NCI-H2081 treated with DMSO at 0.1 percent for 48 hours (cell line): ENCODE measurements at places on chromosomes 16 and 17.

GRCh38 chr17:63387656-63388340 is 58.3 kb downstream of the CYB561 start:
- no peak for DNase-seq

DNA sequence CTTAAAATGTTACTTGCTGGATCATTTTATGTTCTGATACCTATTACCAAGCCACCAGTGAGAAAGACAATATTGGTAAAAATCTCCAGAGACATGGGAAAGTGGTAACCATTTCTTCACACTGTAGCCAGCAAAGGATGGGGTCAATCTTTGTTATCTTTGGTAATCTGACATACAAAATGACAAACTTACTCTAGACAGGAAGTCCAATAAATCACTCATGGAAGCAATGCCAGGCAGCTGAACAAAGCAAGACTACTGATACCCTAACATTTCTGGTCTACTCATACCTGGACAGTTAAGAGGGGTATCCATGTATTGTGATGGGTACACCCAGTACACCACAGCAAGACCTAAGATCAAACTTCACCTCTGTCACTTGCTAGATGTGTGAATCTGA is 19.0 kb downstream of the GRB2 start:
- no peak for DNase-seq

DNA sequence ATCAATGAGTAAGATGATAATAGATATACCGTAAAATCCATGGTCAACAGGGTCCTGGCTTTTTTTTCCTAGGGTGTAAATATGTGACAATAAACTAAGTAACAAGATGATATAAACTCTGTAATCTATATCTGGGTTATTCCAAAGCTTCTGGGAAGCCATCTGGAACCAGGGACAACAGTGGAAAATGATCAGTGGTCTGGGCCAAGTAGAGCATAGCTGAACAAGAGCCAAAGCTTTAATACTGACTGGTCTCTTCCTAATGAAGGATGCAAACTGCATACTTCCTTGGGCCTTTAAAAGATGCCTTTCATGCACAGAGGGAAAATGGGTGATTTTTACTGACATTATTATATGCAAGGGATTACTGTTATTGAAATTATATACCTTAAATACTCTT is 8.9 kb downstream of the CA10 start:
- no peak for DNase-seq

DNA sequence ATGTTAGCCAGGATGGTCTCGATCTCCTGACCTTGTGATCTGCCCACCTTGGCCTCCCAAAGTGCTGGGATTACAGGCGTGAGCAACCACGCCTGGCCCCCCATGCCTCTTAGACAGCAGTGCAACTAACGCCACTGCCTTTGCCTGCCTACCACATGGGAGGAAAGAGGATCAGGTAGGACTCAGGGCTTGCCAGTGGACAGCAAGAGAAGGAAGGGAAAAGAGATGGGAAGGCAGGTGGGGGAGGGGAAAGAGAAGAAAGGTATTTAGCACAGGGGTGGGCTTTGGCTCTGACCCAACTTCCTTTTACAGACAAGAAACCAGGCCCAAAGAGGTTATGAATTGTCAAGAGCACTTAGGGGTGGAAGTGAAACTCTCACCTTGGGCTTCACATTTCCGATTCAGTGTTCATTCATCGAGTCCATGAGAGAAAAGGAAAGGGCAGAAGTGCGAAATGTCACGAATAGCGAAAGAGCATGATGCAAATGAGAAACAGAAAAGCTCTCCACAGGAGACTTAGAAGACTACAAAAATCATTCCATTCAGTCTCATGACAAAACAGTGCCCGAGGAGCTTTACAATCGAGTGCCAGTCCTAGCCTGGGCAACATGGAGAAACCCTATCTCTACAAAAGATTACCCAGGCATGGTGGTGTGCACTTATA is 36.4 kb downstream of the CDK5R1 start:
- no peak for DNase-seq

GRCh38 chr17:48259694-48260291 is 152.2 kb downstream of the SNX11 start:
- DNase-seq: peak; percentile 78

DNA sequence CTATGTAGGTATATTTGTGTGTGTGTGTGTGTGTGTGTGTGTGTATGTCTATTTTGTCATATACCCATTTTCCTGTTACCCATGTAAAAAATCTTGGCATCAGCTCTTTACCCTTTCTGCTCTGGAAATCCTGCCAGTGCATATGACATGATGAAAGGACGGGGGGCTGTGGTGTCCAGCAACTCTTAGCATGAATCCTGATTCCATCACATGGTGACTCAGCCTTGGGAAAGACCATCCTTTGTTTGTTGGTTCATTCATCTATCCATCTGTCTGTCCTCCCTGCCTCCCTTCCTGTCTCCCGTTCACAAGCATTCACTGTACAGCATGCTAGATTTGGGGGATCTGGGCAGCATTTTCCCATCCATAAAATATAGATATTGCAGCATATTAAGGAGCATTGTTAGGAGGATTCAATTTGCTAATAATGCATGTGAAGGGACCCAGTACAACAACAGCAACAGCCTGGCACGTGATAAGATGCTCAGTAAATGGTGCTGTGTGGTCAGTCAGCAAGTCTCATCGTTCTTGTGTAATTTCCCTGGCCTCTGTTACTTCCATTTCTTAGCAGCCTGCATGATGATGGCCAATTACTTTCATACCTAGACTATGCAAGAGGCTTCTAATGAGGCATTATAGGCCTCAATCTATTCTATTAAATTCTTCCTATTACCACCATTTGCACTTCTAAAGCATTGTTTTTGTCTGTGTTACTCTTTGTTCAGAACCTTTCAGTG is 191.0 kb downstream of the PRKCA start:
- DNase-seq: no peak

GRCh38 chr17:81523402-81524038 is 4.7 kb upstream of the FSCN2 start:
- peak; percentile 37 for DNase-seq

DNA sequence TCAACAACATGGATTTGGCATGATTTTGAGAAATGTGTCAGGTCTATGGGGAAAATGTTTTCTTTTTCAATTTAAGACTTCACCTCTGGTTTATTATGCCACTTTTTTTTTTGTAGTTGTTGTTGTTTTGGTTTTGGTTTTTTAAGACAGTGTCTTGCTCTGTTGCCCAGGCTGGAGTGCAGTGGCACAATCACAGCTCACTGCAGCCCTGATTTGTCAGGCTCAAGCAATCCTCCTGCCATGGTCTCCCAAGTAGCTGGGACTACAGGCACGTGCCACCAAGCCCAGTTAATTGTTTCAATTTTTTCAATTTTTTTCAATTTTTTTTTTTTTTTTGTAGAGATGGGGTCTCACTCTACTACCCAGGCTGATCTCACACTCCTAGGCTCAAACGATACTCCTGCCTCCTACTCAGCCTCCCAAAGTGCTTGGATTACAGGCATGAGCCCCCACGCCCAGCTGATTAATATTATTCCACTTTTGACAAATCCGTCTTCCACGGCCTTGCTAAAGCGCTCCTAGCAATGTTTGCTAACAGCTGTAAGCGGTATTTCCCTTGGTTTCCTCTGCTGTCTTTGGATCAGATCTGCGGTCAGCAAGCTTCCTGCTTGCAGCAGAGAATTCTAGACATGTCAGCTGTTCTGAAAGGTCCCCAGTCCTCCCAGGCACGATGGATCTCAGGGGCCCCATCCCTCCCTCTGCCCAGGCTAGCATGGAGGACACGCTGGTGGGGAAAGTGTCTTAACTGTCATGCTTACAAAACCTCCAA is 7.0 kb upstream of the MILR1 start:
- DNase-seq: no peak

DNA sequence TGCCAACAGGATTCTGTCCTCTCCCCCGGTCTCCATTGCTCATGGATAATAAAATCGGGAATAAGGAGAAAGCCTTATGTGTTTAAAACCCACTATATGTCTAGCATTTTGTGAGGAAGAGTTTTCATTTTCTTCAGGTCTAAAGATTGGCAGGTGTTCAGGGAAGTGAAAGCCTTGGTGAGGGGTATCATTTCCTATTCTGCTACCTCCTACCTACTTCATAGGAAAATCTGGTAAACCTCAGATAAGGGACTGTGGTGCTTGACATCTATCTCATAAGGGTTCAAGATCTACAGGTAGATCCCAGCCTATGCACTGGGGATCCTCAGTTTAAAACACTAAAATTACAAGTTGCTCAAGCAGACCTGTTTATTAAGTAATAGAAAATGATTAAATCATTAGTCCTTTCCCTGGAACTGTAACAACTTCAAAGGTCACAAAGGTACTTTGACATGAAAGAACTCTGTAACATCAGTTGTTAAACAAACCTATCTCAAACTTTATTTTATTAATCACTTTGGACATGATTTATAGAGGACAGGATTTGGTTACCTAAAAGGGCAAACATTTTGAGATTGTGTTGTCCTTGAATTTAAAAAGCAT is 6.5 kb downstream of the MOSMO start:
- DNase-seq: no peak
